ENCODE measurements at places on chromosomes 6 and 20.

GRCh38 chr6:49743429-49743828, 759 bp downstream of the CRISP3 start:
- no peak for DNase-seq

DNA sequence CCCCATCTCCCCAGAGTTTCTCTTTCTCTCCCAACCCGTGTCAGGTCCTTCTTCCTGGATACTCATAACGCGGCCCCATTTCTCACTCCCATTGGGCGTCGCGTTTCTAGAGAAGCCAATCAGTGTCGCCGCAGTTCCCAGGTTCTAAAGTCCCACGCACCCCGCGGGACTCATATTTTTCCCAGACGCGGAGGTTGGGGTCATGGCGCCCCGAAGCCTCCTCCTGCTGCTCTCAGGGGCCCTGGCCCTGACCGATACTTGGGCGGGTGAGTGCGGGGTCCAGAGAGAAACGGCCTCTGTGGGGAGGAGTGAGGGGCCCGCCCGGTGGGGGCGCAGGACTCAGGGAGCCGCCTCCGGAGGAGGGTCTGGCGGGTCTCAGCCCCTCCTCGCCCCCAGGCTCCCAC, at the start of gene HLA-F:
HLA-F (plus strand) TSS at position 173 of the 404 bp plus-strand sequence; CDS start at position 203, 30 bp downstream.
- DNase-seq = peak; percentile 88

- no peak for DNase-seq
These were observed 1.7 kb downstream of the SHLD1 start for GRCh38 chr20:5751856-5752255.

DNA sequence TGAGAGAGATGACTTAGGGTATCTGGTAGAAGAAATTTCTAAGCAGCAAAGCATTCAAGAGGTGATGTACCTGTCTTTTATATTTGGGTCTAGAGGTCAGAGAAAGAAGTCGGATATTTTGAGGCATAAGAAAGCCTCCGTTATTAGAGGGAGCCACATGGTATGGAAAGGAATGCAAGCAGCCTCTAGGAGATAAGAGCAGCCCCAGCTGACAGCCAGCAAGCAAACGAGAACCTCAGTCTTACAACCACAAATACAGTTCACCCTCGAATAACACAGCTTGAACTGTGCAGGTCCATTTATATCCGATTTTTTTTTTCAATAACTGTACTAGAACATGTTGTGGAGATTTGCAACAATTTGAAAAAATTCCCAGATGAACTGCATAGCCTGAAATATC, 190.7 kb upstream of the VGLL2 start:
- DNase-seq = no peak

GRCh38 chr6:41878961-41879405, 16.2 kb downstream of the USP49 start:
- DNase-seq = no peak
